ENCODE measurements at places on chromosomes 16 and 17.

GRCh38 chr16:87053016-87053982, 263.9 kb downstream of the C16orf95 start:
- H3K27ac ChIP-seq: no peak overlapping the region
- DNase-seq: no peak
- H3K4me1 ChIP-seq: no peaks in the 10 kb centered on the region
- no peak overlapping the region for H3K4me3 ChIP-seq
- no peaks in the 10 kb centered on the region for H3K36me3 ChIP-seq

GRCh38 chr17:75313941-75314551, 24.8 kb upstream of the SLC25A19 start:
- no peak for DNase-seq
- H3K4me3 ChIP-seq: no peak overlapping the region
- H3K4me1 ChIP-seq: peaks cover 26% of the 10 kb centered on the region
- H3K27me3 ChIP-seq: no peaks in the 10 kb centered on the region
- H3K27ac ChIP-seq: peak overlapping the region; percentile 18
- H3K36me3 ChIP-seq: peaks cover 4% of the 10 kb centered on the region

GRCh38 chr17:19770985-19771735, 23.1 kb upstream of the ALDH3A1 start:
- no peak for DNase-seq
- H3K36me3 ChIP-seq: no peaks in the 10 kb centered on the region
- H3K4me3 ChIP-seq: no peak overlapping the region
- H3K27ac ChIP-seq: no peak overlapping the region
- no peaks in the 10 kb centered on the region for H3K4me1 ChIP-seq
- H3K27me3 ChIP-seq: no peaks in the 10 kb centered on the region

DNA sequence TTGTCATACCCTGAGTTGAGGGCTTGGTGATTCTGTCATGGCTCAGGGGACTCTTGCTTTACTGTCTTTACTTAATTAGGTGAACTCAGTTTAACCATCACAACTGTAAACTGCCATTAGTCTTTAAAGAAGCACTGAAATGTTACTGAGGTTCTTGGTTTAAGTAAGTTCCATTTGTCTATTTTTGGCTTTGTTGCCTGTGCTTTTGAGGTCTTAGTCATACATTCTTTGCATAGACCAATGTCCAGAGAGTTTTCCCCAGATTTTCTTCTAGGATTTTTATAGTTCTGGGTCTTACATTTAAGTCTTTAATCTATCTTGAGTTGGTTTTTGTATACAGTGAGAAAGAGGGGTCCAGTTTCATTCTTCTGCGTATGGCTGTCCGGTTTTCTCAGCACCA, 137.5 kb downstream of the SOCS1 start:
- H3K27ac ChIP-seq: no peak overlapping the region
- no peak for DNase-seq
- peaks cover 31% of the 10 kb centered on the region for H3K36me3 ChIP-seq

- H3K4me1 ChIP-seq: no peaks in the 10 kb centered on the region
- no peak overlapping the region for H3K27ac ChIP-seq
- DNase-seq: no peak
- H3K36me3 ChIP-seq: no peaks in the 10 kb centered on the region
- H3K27me3 ChIP-seq: no peaks in the 10 kb centered on the region
Measured at GRCh38 chr16:29011112-29011511, 26.3 kb downstream of the LAT start.

DNA sequence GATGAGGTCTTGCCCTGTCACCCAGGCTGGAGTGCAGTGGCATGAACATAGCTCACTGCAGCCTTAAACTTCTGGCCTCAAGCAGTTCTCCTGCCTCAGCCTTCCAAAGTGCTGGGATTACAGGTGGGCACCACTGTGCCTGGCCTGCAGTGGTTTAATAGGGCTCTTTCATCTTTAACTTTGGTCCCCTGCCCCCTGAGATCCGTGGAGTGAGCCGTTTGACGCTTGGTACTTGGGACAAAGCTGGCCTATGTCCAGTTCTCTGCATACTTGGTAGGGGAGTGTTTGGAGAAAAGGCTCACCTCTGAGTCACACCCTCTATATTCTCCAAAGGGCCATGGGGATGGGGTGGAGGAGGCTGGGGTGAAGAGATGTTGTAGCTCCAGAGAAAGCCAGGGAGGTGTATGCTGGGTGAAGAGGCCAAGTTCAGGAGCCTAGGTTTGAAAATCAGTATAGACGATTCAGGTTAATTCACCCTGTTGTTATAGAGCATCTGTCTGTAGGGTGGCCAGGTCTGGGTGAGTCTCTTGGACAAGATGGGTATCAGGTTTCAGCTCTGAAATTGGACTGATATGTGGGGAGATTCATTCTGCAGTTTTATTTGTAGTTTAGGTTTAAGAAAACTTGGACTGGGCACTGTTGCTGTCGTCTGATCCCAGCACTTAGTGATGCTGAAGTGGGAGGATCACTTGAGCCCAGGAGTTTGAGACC, 17.6 kb downstream of the ABCC1 start:
- no peaks in the 10 kb centered on the region for H3K27me3 ChIP-seq
- H3K27ac ChIP-seq: no peak overlapping the region
- H3K36me3 ChIP-seq: peaks cover 9% of the 10 kb centered on the region
- peaks cover under 1% of the 10 kb centered on the region for H3K4me1 ChIP-seq

DNA sequence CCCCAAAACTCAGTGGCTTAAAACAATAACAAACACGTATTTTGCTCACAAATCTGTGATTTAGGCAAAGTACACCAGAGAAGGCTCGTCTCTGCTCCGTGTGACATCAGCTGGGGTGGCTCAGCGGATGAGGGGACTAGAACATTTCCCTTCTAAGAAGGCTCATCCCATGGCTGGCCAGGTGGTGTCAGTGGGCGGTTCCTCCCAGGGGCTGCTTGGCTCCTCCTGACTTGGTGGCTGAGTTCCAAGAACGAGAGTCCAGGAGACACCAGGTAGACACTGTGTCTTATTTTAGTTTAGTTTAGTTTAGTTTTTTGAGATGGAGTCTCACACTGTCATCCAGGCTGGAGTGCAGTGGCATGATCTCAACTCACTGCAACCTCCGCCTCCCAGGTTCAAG, 5.6 kb upstream of the CHMP6 start:
- no peaks in the 10 kb centered on the region for H3K27me3 ChIP-seq
- H3K27ac ChIP-seq: no peak overlapping the region
- H3K4me3 ChIP-seq: no peak overlapping the region
